ENCODE measurements at places on chromosomes 3 and 15.
A peak's percentile ranks its signal among the peaks of the same experiment; 100 is the strongest.

GRCh38 chr15:89469426-89470096 is 26.8 kb downstream of the RHCG start:
- no peak for DNase-seq

- peak; percentile 88 for DNase-seq
Measured at GRCh38 chr3:48472923-48473616, 26.5 kb downstream of the ATRIP start.

DNA sequence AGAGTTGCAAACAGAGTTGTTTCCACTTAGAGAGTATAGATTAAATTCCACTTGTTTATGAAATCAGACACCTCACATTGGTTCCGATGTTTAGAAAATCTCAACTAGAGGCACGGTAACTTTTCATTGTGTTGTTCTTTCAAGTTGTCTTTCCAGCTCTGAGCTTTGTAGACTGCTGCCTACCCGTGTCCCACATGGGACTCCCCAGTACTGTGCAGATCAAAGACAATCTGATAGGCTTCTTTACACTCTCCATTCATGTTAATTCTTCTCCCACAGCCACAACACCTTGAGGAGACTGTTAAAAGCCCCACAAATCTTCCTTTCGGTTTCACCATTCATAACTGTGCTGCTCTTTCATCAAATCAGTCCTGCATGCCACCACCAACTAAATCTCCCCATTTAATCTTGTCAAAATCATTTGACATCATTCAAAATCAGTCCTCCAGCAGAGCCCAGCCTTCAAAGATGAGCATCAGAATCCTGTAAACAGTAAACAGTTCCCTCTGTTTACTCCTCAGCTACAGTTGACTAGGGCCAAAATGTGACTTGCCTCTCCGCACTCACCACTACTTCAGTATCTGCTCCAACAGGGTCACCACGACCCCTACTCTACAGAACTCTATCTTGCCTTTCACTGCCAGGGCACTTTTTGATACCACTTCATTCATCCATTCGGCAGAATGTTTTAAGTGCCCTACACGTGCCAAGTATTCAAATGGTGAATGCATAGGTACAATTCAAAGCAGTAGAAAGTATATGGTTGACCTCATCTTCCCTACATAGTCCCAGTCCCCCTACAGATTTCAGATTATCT is 8.3 kb downstream of the ANXA2 start:
- DNase-seq, result no peak

DNA sequence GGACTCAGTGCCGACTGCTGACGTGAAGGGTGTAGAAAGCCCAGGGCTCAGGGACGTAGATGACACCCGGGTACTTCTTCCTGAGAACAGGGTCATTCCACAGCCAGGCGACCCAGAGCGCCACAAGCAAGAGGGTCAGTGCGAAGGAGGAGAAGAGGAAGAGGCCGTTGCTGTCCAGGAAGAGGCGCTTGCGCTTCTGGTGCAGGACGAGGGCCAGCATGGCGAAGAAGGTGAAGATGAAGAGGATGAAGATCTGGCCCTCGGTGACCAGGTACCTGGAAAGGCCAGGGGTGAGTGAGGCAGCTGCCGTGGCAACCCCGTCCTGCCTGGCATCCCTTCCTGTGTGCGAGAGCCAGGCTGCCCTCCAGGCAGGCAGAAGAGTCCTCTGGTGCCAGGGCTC is 3.0 kb upstream of the CALML4 start:
- DNase-seq, result no peak

DNA sequence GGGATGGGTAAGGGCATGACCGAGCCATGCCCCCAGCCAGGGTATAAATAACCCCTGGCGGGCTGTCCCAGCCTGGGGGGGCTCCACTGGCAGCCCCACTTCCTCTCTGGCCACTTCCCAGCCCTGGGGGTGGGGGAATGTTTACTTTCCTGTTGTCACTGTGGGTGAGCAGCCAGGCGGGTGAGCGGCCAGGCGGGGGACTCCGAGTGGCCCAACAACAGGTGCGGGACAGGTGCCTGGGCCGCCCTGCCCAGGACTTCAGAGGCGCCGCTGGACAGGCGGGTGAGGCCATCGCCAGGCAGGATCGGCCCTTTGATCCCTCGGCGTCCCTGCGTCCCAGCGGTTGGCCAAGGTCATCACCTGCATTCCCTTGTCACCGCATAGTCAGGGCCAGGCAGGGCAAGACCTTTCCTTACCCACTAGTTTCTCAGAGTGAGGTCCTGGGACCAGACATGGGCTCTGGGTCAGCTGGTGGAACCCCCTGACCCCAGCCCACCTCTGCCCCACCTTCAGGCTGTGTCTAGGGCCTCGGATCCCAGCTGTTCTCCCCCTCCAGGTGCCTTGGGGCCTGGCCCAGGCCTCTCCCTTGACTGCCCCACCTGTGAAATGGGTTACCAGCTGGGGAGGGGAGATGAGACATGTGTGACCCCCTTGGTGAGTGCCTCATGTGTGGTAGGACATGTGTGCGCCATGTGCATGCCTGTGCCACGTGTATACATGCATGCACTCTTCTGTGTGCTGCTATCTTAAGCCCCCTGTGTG is 16.6 kb downstream of the SEMA3F start:
- no peak for DNase-seq
